ENCODE measurements at places on chromosomes 5 and 9.

DNA sequence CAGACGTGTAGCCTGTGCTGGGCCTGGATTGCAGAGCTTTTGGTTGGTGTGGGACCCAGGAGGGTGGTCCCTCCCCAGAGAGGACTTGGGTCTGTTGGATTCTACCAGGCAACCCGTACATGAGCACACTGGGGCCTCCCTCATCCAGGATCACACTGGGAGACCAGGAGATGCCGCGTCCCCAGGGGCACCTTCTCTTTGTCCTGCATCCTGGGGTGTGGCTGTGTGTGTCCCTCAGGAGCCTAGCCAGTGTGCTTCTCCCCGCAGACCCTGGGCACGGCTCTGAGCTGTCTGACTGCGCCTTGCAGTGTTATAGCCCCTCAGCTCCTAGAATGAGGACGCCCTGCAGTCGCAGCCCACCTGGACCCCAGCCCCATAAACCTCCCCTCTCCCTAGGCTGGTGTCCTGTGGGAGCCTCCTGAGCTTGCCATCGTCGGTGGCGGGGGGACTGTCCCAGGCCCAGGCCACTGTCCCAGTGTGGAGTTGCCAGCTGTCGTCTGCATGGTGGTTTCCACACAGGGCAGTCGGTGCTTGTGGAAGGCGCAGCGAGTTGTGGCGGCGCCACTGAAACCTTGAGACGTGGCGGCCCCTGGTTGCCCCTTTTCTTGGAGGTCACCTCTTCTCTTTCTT, 27.6 kb downstream of the CEP72 start:
- no peak for DNase-seq

DNA sequence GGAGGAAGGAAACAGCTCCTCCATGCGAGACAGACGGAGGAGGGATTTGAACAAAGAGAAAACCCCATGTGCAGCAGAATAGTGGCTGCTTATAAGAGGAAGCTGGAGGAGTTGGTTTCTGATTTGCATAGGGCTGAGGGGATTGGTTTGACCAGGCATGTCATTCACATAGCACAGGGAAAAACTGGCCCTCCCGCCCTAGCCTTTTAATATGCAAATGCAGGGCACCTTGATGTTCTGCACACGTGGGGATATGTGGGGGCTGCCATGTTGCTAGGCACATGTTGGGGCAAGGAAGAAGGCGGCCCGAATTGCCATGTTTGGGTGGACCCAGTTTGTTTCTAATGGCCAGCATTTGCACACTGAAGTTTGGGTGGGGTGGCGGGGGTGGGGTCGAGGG, 42.2 kb downstream of the OSMR start:
- DNase-seq = no peak

DNA sequence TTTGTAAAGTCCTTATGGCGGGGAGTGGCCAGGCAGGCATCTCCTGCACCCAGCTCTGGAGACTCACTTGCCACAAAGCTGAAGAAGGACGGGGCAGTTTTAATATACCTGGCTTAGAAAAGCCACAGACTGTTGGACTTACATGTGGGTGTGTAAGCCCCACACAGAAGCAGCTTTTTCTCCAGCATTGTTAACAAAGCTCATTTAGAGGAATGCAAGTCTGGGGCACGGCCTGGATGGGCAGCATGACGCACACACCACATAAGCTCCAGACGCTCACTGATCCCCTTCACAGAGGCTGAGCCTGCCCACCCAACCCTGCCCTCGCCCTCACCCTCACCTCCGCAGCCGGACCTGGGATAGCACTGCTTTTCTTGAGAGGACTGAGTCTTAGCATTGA, 58.0 kb upstream of the PDE8B start:
- DNase-seq = no peak

GRCh38 chr5:143762636-143763220, 49.2 kb upstream of the HMHB1 start:
- no peak for DNase-seq

DNA sequence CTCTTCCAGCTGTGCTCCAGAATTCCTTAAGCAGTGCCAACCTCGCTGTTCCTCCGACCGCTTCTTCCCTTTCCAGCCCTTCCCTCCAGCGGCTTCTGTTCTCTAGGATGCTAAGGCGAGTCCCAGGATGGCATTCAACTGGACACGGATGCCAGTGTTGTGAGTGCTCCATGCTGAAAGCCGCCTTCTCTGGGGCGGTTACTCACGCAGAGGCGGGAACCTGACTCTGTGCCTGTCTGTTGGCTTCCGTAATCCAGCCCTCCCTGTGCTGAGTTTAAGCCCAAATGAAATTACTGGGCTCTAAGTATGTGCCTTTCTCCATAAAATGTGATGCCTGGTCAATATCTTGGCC, 20.2 kb downstream of the COL5A1 start:
- DNase-seq = no peak

DNA sequence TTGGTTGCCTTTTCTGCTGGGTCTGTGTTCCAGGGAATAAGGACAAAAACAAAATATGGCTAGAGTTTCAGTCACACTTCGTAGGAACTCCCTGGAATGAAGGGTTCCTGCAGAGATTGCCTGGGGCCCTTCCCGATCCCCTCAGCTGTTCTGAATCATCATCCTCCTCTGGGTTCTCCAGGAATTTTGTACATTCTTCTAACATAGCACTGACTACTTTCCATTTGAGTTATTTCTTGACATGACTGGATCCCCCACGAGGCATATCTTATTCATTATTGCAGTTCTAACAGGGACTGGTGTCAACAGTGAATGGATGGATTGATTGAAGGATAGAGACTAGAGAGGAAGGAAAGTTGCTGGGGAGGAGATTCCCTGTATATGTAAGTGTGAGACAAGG, 49.2 kb upstream of the TNC start:
- no peak for DNase-seq

- no peak for DNase-seq
These were observed 32.5 kb upstream of the GNAQ start for GRCh38 chr9:78064075-78064474.

- no peak for DNase-seq
These were observed 68.5 kb downstream of the FOXD1 start for GRCh38 chr5:73380041-73380440.

GRCh38 chr5:136836093-136836492, 470.7 kb upstream of the TRPC7 start:
- DNase-seq = no peak

- DNase-seq = no peak
These were observed 92.9 kb upstream of the IER5L start for GRCh38 chr9:129270903-129271431.

GRCh38 chr5:74243634-74244033, 396.9 kb downstream of the ENC1 start:
- DNase-seq = no peak

DNA sequence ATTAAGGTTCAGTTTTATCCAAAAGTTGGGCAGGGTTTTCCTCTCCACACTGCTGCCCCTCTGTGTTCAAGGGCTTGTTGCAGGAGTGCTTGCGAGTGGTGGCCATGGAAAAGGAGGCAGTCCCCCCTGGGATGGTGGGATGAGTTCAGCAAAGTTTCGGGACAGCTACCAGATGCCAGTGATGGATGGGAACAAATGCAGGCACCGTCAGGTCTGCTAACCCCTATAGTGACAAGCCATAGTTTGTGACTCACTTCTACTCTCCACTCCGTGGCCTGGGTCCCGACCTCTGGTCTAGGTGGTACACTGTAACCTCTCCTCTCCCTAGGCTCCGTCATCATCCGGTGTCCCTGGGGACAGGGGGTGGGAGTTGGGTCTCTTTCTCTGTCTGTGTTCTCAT, 3.8 kb upstream of the RNF14 start:
- no peak for DNase-seq

- DNase-seq = no peak
These were observed 304.6 kb downstream of the ACTL7B start for GRCh38 chr9:108551030-108551841.

- DNase-seq = no peak
These were observed 148.1 kb downstream of the PDE4D start for GRCh38 chr5:59745415-59745863.

GRCh38 chr9:112331674-112331952, 1.8 kb downstream of the PTBP3 start:
- DNase-seq = no peak

- no peak for DNase-seq
These were observed 50.1 kb downstream of the SLIT3 start for GRCh38 chr5:169250887-169251286.

- DNase-seq = no peak
These were observed 143.0 kb upstream of the SHB start for GRCh38 chr9:38212016-38212415.

- no peak for DNase-seq
These were observed 40.0 kb downstream of the NXNL2 start for GRCh38 chr9:88574953-88575352.

GRCh38 chr5:77629509-77630113, 8.9 kb downstream of the OTP start:
- DNase-seq = no peak

- DNase-seq = no peak
These were observed 16.6 kb upstream of the FBP2 start for GRCh38 chr9:94610181-94610606.

GRCh38 chr9:108024604-108025003, 535.0 kb upstream of the KLF4 start:
- no peak for DNase-seq

GRCh38 chr9:94648185-94648584, 8.9 kb upstream of the FBP1 start:
- DNase-seq = no peak

GRCh38 chr5:143106174-143106573, 297.3 kb downstream of the NR3C1 start:
- DNase-seq = peak; percentile 63

DNA sequence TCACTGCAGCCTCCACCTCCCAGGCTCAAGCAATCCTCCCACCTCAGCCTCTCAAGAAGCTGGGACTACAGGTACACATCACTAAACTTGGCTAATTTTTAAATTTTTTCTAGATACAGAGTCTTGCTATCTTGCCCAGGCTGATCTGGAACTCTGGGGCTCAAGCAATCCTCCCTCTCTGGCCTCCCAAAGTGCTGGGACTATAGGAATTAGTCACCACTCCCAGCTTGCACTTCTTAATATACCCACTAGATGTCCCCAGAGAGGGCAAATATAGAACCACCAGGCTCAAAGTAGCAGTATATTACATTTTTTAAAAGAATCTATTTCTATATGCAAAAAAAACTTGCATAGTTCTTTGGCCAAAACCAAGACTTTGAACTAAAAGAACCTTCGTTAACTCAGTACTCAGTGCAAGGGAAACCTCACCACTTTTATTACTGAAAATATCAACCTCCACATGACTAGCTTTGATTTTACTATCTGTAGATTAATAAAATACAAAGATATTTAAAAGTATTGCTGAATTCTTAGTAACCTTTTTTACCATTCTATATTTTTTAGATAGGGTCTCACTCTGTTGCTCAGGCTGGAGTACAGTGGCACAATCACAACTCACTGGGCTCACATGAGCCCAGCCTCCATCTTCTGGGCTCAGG, 25.8 kb upstream of the HSD17B3 start:
- DNase-seq = peak; percentile 55

GRCh38 chr5:43631182-43631910, 28.4 kb downstream of the NNT start:
- peak; percentile 71 for DNase-seq

DNA sequence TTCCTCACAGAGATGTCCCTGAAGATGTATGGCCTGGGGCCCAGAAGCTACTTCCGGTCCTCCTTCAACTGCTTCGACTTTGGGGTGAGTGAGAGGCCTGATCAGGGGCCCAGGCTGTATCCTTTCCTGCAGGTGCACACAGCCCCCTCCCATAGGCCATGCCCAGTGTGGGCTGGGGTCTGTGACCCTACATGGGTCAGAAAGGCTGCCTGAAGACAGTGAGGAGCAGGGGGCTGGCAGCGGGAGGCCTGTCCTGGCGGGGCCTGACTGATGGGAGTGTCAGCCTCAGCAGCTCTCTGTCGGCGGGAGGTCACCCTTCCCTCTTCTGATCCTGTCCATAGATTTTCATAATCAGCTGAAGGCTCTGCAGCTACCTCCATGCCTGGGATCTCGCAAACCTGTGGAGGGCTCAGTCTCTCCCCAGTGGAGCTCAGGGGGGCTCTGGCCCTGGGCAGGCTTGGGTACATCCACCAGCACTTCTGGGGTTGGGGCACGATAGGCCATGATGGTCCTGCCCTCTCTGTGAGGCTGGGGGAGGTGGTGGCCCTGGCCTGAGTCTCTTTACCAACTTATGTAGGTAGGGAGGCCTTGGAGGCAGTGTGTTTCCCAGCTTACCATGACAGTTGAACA, 98.5 kb downstream of the CACNA1B start:
- no peak for DNase-seq

DNA sequence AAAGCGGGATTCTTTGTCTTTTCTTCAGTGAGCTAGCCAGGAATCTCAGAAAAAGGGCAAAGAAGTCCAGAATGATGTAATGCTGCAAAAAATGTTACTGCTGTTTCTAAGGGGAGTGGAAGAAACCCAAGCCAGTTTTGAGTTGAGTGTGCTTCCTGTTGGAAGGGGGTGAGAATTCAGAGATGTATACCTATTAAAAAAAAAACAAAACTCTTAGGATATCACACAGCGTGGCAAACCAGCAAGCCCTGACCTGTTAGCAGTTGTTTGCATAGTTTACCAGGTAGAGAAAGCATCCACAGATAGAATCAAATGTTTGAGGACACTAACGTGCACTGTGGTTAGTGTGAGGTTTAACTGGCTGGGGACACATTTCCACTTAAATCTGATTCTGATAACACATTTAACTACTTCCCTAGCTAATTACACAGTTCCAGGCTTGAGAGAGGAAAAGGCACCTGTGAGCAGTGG, 11.4 kb downstream of the BASP1 start:
- no peak for DNase-seq

DNA sequence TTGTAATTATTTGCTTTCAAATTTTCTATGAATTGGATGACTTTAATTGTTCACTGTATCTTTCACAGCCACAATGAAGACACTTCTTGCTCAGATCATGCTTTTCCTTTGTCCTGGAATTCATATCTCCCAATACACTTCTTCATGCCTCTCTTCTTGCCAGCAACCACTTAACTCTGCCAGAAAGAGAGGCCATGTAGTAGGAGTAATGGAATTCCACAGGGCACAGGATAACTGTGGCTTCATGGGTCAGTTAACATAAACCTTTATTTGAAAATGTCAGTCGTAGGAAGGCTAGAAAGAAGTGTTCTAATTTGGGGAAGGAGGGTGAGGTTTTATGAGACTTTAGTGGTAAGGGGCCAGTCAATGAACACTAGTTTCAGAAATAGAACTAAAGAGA, 190.3 kb downstream of the TMEM167A start:
- DNase-seq = no peak

GRCh38 chr5:87951661-87952060, 317.0 kb downstream of the TMEM161B start:
- no peak for DNase-seq

- no peak for DNase-seq
These were observed 21.0 kb upstream of the EPB41L4A start for GRCh38 chr5:112440031-112440430.

DNA sequence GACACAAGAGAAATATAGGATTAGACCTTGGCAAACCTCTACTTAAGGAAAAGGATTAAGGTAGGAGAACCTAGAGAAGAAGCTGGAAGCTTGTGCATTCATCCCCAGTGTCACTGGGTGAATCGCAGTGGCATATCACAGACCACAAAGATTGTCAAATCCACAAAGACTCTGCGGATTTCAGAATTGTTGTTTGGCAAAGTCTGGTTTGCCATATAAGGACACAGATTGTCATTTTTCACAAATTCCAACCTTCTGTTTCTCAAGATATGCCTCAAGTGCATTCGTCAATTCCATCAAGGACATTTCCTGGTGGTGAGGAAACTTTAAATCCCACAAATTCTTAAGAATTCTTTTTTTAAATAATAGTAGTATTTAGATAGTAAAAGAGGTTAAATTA, 395.1 kb upstream of the PAPPA start:
- no peak for DNase-seq

All from D341Med (cell line).